ENCODE measurements at places on chromosomes 4 and X.

- DNase-seq, result no peak
These were observed 62.7 kb upstream of the IL15 start for GRCh38 chr4:141573678-141574077.

DNA sequence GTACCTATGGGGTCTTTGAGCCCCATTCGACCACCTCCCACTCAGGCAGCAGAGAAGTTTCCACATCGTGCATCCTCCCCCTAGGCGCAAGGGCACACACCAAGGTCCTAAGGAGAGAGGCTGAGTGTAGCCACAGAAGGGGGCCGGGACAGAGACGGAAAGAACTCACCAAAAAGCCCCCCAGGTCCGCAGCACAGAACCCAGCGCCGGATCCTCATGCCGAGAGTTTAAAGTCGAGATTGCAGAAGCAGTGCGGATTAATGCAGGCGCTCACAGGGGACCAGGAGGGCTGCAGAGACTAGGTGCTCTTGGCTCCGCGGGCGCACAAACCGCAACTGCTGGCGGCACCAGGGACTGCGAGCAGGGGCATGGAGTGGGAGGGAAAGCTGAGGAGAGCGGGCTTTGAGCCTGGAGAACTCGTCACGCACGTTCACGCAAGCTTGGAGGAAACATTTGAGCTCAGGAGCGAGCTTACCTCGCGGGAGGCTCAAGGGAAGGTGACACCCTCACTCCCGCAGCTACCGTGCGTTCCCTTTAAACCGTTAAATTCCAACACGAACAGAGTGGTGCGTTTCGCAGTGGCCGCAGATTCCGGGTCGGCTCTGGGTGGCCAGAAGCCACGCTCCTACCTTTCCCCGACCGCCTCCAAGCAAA is 8.5 kb downstream of the NKX3-2 start:
- DNase-seq, result no peak

- DNase-seq, result no peak
These were observed 29.8 kb downstream of the FAT1 start for GRCh38 chr4:186693894-186694293.

- DNase-seq, result no peak
These were observed 211.2 kb upstream of the KIT start for GRCh38 chr4:54446581-54446980.

GRCh38 chr4:110164856-110165255 is 33.6 kb downstream of the ELOVL6 start:
- DNase-seq, result no peak

DNA sequence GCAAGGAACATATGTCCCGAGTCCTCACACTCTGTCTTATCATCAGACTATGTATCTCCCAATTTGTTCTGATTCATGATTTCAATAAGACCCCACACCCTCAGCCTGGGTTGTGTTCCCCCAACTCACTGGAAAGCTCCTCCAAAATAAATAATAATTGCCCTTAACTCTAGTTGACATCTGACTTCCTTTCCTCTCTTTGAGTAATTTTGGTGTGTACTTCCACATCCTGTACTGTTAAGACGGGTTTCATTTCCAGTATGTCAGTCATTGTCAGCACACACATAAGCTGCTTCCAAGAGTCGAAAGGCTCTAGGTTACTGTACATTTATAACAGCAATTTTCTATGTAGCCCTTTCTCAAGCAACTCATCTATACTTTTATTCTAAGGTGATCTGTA is 52.2 kb upstream of the C1QTNF7 start:
- DNase-seq, result no peak

GRCh38 chrX:19760841-19761512 is 126.4 kb downstream of the SH3KBP1 start:
- DNase-seq, result no peak

DNA sequence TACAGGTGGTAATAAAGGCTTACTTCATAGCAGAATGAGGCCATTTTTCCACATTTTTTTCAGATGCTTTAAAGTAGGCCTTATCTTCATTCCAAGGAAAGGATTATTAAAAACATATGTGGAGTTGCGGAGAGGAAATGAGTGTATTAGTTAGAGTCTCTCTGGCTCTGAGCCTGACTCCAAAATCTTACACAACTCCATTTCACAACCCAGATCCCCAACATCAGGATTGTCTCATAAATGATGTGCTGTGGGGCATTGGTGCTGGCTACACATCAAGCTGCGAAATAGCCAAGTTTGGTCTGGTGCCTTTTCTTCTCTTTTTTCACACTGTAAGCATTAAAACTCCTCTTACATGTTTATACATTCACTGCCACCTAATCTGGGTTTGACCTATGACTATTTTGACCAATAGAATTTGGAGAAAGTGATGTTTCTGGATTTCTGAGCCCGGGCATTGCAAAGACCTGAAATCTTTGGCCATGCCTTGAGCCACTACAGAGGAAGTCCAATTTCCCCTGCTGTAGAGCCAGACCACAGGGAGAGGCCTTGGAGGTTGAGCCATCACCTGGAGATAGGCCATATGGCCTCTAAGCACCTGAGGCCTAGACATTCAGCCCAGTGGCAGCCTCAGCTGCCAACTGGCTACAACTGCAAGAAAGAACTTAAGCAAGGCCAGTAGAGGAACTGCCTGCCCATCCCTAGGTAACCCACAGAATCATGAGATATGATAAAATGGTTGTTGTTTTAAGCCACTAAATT is 16.7 kb upstream of the SOD3 start:
- no peak for DNase-seq

DNA sequence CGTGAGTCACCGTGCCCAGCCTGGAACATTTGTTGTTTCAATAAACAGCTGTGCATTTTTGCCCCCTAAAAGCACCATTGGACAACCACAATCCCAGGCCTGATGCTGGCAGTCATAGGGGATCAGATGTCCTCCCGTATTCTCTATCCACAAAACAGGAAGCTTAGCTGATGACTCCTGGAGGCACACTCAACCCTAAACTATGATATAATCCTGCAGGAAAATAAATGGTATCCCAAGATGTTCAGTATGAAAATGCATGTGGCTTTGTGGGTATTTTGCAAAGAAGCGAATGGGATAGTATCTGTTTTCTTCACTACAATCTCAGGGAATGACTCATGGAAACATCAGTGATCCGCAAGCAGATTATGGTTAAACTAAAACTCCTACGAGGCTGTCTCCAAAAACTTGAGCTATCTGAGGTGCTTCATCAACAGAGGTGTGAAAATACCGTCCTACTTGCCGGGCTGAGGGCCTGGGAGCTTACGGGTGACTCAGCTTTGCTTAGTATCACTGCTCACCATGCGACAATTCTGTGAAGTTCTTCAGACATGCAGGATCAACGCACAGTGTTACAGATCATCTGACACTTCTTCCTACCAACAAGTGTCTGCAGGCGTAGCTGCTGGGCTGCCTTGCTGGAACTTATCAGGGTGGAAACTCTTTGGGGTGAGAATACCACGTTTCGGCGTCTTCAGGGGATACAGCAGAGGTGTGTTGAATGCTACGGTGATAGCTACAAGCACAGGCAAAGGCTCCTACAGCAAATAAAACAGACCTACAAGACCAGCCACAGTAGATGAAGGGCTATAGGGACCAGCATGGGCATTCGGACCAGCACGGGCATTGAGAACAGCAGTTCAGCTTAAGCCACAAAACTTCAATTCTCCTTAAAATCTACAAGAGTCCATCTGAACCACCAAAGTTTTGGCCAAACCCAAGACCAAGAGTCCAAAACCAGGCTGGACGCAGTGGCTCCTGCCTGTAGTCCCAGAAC is 148.5 kb downstream of the DHRSX start:
- DNase-seq, result no peak

GRCh38 chr4:58453956-58454355 is 1343.8 kb upstream of the IGFBP7 start:
- no peak for DNase-seq

DNA sequence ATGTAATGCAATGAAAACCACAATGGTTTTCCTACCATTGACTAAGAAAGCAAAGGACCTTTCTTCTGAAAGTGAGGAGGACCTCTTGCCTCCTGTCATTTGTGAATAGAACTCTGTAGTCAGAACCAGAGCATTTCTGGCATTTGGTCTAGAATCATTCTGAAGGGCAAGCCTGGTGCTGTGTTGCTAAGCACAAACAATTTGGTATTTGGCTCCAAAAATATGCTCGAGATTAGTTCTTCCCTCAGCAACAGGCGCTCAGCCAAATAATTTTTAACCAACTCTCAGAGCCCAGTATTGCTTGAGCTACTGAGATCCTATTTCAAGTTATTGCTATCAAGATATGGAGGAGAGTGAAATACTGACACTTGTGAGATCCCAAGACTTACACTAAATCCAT is 71.0 kb downstream of the SNCA start:
- no peak for DNase-seq

GRCh38 chr4:145937971-145938611 is 532 bp downstream of the ZNF827 start:
- no peak for DNase-seq

DNA sequence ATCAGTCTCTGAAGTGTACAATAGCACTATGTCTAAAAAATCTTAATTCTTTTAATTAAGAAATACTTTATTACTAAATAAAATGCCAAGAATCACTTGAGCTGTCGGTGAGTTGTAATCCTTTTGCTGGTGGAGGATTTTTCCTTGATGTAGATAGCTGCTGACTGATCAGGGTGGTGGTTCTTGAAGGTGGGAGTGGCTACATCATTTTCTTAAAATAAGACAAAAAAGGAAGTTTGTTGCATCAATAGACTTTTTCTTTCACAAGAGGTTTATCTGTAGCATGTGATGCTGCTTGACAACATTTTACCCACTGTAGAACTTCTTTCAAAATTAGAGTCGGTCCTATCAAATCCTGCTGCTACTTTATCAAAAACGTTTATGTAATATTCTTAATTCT is 68.8 kb upstream of the ZC4H2 start:
- DNase-seq, result no peak

- DNase-seq, result peak; percentile 70
These were observed 14.6 kb upstream of the SLC25A4 start for GRCh38 chr4:185128272-185129119.

- no peak for DNase-seq
These were observed 94.6 kb downstream of the AKAP4 start for GRCh38 chrX:50106051-50106675.

GRCh38 chr4:959338-960139 is 13.8 kb downstream of the DGKQ start:
- DNase-seq, result no peak

GRCh38 chrX:63250253-63250868 is 100.8 kb downstream of the SPIN4 start:
- DNase-seq, result no peak

GRCh38 chr4:41256131-41256739 is 493 bp upstream of the UCHL1 start:
- DNase-seq, result no peak

DNA sequence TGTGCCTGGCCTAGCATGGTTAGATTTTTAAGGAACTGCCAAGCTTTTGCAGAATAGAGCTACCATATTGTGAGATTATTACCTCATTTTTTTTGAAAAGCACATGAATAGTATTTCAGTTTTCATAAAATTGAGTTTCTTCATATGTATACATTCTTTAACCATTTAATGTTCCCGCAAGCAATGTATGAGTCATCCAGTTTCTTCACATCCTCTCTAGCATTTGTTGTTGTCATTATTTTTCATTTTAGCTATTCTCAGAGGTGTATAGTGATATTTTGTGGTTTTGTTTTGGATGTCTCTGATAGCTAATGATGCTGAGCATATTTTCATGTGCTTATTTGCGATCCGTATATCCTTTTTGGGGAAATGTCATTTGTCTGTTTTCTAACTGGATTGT is 74.9 kb downstream of the GLUD2 start:
- DNase-seq, result no peak

- no peak for DNase-seq
These were observed 96.9 kb downstream of the CLNK start for GRCh38 chr4:10587697-10588096.

DNA sequence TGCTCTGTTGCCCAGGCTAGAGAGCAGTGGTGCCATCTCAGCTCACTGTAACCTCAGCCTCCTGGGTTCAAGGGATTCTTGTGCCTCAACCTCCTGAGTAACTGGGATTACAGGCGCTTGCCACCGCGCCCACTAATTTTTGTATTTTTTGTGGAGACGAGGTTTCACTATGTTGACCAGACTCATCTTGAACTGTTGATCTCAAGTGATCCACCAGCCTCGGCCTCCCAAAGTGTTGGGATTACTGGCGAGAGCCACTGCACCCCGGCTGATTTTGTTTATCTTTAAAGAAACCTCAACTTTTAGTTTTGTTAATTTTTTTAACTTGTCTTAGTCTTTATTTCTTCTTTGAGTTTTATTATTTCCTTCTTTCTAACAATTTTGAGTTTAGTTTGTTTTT is 163.2 kb downstream of the SLC4A4 start:
- no peak for DNase-seq

GRCh38 chr4:94211861-94212260 is 4.2 kb downstream of the SMARCAD1 start:
- DNase-seq, result no peak

- DNase-seq, result no peak
These were observed 4.2 kb upstream of the ZNF157 start for GRCh38 chrX:47366041-47366722.

DNA sequence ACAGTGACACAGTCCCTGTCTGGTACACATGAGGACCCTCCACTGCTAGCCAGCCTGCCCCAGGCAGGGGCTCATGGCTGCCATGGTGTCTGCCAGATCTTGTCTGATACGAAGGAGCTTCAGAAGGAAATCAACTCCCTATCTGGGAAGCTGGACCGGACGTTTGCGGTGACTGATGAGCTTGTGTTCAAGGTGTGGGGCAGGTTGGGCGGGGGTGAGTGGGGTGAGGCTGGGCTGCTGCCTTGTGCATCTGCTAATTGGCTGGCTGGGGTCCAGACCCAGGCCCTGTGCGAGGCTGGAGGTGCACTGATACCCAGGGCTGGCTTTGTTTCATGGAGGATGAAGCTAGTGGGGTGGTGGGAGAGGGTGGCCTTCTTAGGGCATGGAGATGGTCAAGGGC is 13.8 kb downstream of the CCDC22 start:
- no peak for DNase-seq

DNA sequence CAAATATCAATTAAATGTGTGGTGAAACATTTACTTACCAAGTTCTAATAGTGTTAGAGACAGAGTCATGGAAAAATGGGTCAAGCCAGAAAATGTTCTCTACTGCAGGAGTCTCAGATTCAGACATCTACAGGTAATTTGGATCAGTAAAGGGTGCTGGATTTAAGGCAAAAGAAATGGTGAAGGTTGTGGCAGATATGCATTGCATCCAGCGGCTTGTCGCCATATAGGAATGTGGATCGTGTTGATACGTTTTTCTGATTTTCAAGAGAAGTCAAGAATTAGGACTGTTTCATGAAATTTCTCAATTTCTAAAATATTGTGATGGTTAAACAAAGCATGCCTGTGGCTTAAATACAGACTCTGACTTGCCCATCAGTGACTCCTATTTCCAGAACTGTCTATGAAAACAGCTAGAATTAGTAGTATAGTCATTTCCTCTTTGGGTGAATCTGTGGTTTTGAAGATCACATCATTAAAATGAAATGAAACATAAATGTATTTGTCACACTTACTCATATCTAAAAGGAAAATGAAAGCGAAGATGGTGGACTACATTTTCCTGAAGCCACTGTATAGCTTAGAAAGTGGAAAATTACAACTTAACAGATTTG is 110.1 kb upstream of the VEGFC start:
- DNase-seq, result no peak

DNA sequence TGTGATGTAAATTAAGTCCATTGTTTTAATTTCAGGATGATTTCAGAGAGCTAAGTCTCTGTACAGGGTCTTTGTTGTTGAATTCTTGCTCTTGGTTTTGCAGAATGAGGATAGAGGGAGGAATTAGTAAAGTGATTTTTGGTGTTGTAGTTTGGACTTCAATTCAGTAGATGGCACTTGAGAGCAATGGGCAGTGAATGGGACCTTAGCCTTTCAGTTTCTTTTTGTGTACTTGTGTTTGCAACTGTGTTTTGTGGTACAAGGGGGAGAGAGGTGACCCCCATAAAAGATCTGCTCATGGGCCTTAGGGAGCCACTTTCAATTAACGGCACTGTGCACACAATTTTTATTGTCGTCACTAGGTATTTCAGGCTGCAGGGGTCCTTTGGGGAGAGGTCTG is 340.0 kb downstream of the DCAF12L2 start:
- DNase-seq, result no peak

All from ascending aorta (tissue), 2 donors.